ENCODE measurements at places on chromosomes 2 and 18.

DNA sequence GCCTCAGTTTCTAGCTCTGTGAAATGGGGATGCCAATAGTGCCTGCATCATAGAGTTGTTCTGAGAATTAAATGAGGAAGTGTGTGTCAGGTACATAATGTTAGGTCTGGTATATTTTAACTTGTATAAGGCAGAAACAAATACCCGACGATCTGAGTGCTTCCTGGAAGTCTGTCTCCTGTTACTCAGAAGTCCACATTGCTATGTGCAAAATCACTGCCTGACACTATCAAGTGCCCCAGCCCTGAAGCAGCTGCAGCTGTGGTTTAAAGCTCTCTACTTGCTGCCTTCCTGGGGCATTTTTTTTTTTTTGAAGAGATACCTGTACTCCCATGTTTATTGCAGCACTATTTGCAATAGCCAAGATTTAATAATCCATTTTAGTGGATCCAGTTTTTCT lies 125.3 kb downstream of the SLC4A3 start:
- DNase-seq, result no peak

DNA sequence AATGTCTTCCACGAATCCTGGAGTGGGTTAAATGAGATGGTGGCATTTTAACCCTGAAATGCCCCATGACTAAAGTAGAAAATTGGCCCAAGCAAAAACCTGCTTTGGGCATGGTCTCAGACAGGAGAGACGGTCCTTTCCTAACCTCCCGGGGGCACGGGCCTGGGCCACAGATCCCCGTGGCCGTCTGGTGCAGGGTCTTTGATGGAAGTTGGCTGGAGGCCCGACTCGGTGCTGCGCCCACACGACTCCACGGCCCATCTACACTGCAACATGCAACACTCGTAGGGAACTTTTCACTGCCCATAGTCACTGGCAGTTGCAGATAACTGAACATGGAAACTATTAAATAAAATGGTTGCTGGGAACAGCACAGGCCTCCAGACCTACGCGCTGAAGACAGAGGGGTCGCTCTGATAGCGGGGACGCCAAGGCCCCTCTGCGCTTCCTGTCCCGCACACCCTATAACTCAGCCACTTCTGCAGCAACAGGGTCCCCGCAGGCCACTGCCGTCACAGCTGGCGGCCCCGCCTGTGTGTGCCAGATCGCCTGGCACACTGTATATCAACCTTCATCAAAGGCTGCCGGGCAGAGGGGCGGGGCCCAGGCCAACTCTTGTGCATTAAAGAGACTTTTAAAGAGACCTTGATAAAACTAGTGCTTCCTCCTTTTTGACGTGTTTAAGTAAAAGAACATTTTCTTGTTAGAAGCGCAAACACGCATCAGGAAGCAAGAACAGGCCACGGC lies 214.1 kb downstream of the TWIST2 start:
- no peak for DNase-seq

GRCh38 chr2:231348173-231348572 lies 47.3 kb upstream of the B3GNT7 start:
- no peak for DNase-seq

DNA sequence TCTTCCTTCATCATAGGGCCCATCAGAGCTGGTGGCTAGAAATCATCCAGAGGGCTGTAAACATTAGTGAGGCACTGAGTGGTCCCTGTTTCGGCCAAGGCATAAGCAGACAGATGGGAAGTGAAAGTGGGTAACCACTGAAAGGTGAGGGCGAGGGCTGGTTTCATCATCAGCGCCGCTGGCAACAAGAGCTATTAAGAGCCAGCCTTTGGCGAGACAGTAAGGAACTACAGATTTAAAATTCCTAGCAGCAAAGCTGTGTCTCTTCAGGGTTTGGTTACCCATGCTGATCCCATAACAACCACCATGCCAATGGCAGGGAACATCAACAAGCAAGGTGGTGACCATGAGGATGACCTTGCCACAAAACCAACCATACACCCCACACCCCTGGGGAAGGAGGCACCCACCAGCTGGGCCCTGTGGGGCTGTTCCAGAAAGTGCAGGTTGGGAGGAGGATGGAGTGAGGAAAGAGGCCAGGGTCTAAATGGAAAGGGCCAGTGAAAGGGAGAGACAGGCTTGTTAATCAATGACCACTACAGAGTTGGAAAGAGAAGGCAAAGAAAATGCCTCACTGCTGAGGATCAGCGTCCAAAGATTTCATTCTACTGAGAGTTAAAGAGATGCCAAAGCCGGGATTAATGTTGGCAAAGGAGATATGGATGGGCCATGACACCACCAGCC lies 9.0 kb upstream of the SLC20A1 start:
- DNase-seq, result no peak

DNA sequence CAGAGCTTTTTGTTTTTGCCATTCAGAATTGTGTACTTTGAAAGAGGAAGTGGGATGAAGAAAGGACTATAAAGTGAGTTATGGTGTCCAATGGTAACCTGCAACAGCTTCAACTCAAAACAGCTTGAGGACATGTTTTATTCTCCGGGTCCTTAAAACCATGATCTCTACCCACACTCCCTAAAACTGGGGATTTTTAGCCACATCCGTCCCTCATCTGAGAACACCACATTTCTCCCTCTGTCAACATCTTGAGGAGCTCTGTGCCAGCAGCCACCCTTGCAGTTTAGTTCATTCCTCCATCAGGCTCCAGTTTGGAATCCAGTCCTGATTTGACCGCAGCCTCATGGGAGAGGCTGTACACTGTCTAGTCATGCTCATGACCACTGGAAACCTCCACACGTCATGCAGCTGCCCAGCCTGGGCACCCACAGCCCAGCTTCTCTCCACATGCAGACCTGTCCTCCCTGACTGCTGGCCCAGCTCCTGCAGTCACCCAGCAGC lies 62.6 kb downstream of the C18orf63 start:
- DNase-seq, result no peak

- DNase-seq, result no peak
Measured at GRCh38 chr2:210207929-210208328, 17.3 kb downstream of the ACADL start.

- DNase-seq, result no peak
Measured at GRCh38 chr2:167253025-167253424, 364.7 kb downstream of the XIRP2 start.

- DNase-seq, result no peak
Measured at GRCh38 chr2:227503433-227504406, 31.8 kb downstream of the AGFG1 start.

DNA sequence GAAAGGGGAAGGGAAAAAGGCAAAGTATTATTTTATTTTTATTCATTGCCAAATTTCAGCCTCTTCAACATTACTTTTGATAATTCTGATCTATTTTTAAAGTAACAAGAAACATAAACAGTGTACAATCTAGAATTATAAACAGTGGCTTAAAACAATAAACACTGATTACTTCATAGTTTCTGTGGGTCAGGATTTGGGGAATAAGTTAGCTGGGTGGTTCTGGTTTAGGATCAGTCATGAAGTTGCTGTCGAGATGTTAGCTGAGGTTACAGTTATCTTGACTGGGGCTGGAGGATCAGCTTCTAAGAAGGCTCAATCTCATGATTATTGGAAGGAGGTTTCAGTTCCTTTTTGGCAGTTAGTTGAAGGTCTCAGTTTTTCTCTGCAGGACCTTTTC lies 109.2 kb downstream of the SCN2A start:
- DNase-seq, result no peak

DNA sequence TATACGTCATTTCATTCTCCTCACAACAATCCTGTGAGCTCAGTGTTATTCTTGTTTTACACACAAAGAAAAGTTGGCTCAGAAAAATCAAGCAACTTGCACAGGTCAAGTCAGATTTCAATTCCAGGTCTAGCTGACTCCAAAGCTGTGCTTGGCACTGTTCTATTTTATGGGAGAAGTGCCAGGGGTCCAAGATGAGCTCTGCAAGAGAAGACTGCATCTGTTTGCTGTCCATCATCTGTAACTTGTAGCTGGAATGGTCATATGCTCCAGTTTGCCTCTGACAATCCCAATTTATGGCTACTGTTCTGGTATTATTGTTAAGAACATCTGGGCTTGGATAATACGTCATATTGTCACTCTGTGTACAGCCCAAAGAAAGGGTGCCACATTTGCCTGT lies 28.9 kb downstream of the KCNF1 start:
- no peak for DNase-seq

GRCh38 chr2:7539760-7540159 lies 622.5 kb downstream of the RNF144A start:
- DNase-seq, result no peak

DNA sequence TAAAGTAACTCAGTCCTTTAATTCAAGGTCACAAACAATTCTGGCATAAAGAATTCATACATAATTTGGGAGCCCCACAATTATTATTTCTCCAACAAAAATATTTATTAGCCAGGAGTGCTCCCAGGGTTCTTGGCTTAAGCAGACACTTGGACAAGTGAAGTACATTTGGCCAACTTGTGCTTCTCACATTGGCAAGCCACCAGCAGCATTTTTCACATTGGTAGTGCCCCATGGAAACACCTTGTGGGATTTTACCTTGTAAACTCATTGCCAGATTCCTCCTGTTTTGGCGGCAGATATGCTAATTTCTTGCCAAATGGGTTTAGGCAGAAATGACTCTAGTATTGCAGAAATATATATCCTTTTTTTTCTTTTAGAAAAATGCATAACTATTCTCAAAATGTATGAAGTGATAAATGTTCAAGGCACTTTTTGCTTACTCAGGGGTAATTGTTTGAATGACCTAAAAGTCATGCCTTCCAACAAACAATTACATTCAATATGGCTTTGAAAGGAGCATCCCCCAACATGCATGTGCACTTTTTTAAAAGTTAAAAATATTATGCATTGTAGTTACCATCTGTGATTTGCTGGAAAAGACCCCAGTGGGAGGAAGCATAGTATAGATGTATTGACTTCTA lies 113.5 kb downstream of the CSRNP3 start:
- no peak for DNase-seq

DNA sequence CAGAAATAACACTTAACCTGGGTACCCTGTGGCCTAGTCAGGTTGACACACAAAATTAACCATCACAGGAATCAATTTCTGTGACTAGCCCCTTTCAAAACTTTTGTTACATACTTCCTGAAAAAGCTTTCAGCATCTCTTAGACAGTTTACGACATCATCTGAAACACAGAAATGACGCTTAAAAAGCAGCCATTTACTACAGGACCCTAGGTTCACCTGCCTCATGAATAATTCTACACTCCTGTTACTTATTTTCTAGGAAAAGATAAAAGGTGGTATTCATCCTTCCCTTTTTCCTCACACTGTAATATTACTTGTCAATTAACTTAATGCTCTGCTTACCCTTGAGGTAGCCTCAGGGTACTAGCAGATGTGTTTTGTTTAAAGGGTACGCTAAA lies 388.4 kb downstream of the IRS1 start:
- DNase-seq, result no peak

DNA sequence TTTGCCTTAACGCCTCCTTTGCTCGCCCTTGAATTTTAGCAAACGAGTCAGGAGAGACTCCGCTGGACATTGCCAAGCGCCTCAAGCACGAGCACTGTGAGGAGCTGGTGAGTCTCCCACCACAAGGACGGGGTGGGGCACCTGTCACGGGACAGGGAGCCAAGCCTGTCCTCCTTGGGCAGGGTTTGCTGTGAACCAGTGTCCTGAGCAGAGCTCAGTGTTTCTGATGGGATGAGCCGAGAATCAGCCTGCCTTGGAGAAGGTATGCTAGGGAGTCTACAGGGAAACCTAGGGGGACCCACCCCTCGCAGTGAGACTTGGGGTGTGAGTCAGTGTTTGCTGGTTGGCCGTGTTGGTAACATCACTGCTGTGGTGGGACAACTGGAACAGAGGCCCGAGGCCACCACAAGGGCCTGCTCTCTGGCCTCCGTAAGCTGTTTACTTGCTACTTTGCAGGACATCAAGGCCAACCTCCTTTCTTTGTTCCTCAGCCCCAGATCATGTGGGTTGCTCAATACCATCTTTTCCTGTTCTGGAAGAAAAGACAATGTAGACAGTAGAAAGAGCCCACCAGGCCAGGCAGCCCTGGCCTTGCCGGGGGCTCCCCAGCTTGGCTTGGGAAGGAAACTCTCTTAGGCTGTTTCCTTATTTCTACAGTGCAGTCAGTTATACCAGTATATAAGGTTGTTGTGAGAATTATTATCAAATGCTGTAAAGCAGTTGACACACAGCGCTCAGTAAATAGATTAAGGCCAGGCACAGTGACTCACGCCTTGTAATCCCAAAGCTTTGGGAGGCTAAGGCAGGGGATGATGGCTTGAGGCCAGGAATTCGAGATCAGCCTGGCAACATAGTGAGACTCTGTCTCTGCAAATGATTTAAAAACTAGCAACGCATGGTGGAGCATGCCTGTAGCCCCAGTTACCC lies 42.4 kb downstream of the ITGB1BP1 start:
- DNase-seq, result no peak

DNA sequence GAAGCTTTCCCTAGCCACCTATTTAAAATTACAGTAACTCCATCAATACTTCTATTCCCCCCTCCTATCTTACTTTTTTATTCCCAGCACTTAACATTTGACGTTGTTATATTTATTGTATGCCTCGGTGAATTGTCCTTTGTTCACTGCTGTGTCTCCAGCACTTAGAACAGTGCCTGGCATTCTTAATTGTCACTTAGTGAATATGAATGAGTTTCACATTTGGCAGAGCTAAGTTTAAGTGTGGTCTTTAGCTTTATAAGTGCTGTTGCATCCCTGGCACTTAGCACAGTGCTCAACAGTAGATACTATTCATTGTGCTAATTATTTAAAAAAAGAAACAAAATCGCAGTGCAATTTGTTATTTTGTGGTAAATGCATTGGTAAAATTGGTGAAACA lies 1.7 kb downstream of the RMP24 start:
- DNase-seq, result no peak

Data from activated gamma-delta T cell treated with Interleukin-2 at 50 U/mL for 16 hours (primary cell).